ENCODE measurements at places on chromosomes 3 and 15.

DNA sequence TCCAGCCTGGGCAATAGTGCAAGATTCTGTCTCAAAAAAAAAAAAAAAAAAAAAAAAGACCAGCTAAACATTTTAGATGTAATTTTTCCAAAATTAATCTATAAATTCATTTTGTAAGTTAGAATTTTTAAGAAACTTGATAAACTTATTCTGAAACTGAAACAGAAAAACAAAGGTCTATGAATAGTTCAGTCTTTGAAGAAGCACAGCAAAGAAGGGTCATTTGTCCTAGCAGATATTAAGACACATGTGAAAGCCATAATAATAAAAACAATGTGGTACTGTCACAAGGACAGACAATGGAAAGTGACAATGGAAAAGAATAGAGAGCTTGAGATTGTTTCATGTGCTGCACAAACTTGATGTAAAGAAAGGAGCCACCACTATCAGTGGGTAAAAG is 29.0 kb upstream of the PRSS50 start:
- no peak for DNase-seq

DNA sequence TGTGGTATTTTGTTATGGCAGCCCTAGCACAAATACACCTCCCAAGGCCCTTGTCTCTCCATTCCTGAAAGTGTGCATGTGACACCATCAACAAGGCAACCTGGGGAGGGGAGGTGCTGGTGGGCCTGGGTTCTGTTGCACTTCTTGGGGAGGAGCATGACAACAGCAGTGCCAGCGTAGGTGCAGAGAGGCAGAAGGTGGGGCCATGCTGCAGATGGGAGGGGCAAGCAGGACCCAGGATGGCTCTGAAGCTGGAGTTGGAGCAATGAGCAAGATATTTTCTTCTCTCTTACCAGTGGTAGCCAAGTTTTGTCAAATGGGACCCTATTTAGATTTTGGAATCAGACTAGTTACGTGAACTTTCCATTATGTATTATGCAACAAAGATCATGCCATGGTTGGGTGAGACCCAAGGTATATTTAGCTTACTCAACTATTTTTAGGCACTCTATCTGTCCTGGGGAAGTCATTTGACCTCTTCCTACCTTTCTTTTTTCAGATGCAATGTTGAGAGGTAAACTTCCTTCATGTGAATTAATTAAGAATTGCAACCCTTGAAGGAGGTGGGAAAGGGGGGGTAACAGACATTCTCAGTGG is 3.4 kb downstream of the FYCO1 start:
- no peak for DNase-seq

DNA sequence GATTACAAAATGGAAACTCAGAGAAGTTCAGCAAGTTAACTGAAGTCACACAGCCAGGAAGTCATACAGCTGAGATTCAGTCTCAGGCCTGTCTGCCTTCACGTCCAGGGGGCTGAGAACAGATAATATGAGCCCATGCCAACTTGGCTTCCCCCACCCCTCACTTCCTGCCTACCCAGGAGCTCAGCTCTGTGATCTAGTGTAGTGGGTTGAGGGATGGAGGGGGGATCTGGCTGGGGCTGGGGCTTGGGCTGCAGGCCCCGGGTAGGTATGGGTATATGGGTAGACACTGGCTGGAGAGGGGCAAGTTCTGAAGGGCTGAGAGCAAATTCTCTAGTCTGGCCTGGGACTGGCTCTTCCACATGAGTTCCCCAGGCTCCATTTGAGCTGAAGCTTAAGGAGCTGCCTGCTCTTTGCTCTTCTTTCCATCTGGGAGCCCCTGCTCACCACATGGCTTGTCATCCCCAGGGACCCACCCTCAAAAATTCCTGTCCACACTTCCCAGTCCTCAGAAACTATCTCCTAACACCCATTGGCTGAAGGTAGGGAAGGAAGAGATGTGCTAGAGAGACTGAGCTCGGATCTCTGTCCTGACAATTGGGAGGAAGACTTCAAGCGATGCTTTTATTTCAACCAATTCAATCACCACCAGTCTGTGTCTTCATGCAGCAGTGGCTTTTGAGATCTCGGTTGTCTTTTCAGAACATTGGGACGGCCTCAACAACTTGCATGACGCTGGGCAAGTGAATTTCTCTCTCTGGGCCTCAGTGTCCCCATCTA is 2.0 kb downstream of the RASGRF1 start:
- no peak for DNase-seq

- no peak for DNase-seq
Measured at GRCh38 chr3:182063742-182064141, 352.0 kb downstream of the SOX2 start.

DNA sequence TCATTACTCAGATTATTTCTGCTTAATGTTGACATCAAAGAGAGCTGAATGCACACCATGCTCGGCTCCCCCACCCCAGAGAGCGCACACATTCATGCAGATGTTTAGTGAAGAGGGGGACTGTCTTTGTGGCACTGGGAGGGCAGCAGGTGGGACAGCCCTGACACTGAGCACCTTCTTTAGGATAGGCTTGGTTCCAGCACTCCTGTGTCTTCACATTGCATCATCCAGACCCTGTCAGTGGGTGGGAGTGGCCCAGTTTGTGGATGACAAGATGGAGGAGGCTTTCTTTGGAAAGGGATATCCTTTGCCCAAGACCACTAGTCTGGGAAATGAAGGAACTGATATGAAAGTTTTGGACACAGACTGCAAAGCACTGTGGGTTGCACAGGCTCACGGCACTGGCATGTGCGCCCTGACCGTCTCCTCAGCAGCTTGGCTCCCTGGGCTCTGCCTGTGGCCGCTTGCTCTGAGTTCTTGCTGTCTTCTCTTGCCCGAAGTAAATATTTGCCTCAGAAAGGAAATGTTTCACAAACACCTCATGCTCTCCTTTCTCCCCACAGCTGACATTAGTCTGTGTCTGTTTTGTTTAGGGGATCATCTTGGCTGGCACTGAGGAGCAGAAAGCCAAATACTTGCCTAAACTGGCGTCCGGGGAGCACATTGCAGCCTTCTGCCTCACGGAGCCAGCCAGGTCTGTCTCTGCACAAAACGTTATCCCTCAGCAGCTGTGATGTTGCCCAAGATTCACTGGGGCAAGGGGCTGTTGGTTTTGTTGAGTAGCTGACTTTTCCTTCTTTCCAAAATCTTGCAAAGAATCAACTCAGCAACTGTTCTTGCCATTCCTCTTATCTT is 16.6 kb downstream of the ACAD9 start:
- no peak for DNase-seq

DNA sequence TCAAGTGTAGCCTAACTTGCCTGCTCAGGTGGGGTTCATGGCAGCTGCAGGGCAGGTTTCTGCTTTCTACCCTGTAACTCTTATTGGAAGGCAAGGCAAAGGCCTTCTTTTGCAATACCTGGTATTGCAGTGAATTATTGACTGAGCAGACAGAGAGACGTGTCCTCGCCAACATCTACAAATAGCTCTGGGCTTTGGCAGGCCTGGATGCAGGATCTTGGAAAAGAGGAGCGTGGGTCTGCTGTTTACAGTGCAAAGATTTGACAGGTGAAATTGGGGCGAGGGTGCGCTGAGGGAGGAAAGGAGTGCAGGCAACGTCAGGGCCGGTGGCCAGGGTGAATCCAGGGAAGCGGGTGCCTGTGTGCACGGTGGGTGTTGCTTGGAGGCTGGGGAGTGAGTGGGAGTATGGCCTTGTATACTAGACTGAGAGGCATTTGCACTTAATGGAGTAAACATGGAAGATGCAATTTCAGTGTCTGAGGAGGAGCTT is 44.5 kb downstream of the ST6GAL1 start:
- DNase-seq: no peak

DNA sequence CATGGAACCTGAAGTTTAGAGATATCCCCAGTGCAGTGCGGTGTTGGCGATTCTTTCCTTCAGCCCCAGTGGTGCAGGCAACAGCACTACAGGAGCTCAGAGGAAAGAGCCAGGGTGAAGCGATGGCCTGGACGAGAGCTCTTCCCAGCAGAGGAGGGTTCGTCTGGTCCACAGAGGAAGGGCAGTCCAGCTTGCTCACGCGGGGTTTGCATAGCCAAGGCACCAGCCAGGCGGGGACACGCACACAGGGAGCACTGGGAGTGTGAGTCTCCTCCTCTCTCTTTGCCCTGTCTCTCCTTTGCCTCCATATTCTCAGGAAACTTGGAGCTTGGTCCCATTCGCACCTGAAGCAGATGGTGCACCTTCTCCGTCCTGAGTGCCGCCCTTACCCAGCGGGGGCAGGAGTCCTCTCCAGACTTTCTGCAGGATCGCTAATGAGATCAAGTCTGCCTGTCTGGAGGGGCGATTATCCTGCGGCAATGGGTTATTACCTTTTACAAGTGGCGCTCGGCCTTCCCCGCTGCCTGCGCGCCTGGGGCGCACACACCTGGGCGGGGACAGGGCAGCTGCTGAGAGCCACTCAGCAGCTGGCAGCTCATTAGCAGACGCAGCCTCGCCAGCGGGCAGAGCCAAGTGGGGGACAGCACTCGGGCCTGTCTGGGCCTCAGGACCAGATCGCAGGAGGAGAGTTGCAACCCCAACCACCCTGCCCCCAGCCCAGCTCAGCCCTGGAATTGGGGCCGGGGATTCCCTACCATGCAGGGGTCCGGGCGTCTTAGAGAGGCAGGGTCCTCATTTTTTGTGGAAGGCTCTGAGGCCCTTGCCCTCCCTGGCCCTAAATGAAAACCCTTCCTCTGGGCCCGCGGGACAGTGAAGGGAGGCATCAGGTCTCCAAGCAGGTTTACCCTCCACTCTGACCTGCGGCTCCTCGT is 119.0 kb upstream of the MEF2A start:
- DNase-seq: peak; percentile 47
